ENCODE measurements at places on chromosomes 6 and 20.

DNA sequence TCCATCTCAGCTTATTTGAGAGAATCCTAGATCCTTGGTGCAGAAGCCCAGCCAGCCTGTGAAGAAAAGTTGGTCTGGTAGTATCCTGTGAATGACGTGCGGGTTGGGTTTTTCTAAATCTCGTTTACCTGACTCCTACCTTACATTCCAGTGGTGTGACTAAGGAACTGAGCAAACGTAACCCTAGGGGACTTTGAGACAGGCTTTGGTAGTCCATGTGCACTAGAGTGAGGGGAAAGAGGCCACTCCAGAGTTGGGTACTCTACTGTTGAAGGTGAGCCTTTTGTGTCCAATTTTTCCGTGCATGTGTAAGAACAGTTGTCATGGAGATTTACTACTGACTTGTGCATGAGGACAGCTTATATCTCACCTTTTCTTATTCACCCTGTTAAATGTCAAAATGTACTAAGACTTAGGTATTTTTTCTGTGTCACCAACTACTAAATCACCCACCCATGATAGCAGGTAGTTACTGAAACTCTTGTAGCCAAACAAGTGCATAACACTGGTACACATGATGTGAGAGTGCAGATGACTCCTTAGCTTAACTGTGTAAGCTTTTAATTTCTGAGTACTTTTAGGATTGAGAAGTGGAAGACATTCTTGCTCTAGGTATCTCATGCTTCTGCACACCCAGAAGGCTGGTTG lies 26.3 kb upstream of the PLCG1 start:
- DNase-seq, result no peak

DNA sequence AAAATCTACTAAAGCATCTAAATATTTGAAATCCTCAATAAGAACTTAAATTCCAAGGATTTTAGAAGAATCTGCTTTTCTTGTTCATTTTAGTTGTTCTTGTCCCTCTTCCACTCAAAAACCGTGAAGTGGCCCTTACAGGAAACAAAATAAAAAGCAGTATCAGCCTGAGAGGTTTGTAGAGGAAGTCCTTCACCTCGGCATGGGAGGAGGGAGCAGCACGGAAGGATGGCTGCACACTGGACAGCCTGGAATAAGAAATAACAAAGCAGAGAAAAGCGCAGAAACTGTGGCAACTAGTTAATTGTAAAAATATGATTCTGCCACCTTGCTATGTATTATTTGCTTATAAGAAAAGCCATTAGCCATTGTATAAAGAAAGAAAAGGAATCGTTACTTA lies 46.1 kb downstream of the RALGAPA2 start:
- DNase-seq, result no peak

GRCh38 chr6:116633685-116634084 lies 17.4 kb downstream of the RSPH4A start:
- DNase-seq, result peak; percentile 3

DNA sequence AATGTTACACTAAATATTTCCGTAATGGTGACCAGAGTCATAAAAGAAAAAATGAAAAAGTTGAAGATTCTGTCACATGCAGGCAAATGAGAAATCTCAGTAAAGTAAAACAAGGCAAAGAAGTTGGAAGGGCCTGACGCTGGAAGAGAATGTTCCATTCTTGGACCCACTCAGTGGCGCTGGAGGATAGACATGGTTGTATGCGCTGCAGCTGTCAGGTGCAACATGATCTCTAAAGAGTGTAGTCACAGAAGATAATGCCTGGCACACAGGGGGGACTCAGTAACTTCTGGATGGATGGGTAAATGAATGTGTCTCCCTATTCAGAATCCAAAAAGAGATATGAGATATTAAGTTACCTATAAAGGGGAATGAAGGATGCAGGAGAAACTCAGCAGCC lies 116.3 kb downstream of the FAXC start:
- no peak for DNase-seq

GRCh38 chr6:162014069-162014811 lies 713.3 kb downstream of the PRKN start:
- no peak for DNase-seq

GRCh38 chr6:143528164-143528811 lies 16.8 kb upstream of the FUCA2 start:
- no peak for DNase-seq

DNA sequence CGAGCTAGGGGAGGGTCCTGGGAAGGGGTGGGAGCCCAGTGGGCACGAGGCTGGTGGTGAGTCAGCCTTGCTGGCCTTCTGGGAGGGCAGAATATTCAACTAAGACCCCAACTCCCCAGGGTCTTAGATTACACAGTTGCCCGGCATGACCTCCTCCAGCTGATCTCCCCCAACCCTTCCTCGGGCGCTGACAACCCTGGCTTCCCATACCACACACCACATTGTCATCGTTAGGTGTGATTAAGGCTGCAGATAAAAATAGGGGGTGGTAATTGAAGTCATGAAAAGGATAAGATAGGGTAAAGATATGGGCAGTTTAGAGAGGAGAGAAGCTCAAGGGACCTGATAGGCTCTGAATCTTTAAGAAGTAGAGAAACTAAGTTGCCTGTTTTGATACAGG lies 10.5 kb downstream of the CDC40 start:
- DNase-seq, result no peak
